ENCODE measurements at places on chromosomes 3 and 15. TPM values are rescaled to one million over a fixed set of nuclear protein-coding genes. Genes with fewer than 3 reads are reported as not detected.

Gene ACP3
- polyA plus RNA-seq: 67.5 TPM

DNA sequence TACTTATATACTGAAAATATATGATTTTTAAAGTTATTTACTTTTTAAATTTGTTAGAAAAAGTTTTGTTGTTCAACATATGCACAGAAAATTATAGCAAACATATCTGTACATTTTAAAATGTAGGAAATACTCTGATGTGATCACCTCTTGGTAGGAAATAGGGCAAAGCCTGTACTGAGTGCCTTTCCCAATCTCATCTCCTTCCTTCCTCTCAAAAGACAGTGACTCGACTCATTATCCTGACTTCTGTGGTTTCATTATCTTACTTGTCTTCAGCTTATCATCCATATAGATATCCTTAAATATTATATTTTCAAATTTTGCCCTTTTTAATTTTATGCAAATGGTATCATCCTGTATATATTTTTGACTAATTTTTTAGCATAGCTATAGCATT lies 18.4 kb upstream of the ALCAM start:
- no peak for DNase-seq

DNA sequence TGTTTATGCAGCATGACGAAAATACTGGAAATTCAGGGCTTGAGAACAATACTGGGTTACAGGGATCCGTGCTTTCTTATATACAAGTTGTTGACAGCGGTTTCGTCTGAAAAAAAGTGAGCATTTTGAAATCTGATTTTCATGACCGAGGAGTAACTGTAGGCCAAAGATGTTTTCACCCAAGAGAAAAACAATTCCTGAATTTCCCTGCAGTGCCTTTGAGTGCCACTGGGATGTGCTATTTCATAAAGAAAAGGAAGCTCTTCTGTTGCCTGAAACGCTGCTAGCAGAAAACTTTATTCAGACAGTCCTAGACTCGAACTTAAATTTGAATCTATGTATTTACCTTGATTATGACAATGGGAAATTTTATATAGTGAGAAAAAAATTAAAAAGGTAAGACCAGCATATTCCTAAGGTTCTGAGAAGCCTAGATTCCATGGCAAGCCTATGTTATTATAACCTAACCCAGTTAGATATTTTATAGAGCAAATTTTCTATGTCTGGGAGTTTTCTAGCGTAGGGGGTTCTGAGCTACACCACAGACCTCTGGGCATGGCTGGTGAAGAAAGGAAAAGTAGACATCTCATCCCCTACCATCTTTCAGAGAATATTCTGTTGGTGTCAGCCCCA lies 30.2 kb downstream of the KCNAB1 start:
- no peak for DNase-seq

- DNase-seq: no peak
Measured at GRCh38 chr15:77036537-77037387, 34.1 kb downstream of the TSPAN3 start.

DNA sequence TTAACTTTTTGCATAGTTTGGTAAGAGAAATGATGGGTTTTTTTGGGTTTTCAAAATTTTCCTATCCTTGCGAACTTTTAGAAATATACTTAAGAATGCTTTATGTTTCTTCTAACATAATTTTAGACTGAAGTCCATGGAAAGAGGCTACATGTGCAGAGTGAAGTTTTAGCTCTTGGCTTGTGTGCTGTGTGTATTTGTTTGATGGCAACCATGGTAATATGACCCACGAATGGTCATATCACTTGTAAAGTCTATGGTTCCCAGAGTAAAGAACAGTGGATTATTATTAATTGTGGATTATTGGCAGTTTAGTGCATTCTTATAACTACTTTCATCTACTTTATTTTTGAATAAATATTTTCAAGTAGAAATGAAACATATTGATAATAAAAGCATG lies 124.0 kb upstream of the GOLGA6L4 start:
- no peak for DNase-seq

DNA sequence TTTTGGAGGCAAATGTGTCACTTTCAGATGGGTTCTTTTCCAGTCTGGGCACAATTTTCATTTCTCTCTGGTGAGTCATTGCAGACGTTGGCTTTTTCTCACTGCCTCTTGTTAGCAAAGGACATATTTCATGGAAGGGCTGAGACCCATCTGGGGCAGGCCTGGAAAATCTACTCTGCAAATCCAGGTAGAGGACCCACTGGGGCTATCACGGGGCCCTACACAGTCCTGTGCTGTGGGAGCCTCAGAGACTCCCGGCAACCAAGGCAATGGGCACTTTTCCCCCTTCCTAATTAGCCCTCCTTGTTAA lies 58.0 kb downstream of the HRH1 start:
- DNase-seq: no peak

DNA sequence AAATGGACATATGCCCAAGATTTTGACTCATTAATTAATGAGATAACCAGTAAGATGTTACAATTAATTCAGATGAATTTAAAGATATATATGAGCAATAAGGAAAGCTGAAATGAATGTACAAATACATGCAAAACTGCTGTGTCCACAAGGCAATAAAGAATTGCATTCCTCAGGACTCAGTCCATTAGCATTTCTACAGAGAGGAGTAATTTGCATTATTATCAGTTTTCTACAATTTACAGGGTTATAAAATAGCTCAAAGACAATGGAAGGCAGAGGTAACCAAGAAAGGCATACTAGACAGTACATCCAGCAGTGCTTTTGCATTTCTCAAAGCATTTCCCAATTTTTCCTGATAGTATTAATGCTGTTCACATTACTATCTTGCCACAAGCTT lies 377.1 kb upstream of the GOLIM4 start:
- no peak for DNase-seq

- no peak for DNase-seq
Measured at GRCh38 chr15:54298396-54298795, 320.2 kb downstream of the UNC13C start.

- no peak for DNase-seq
Measured at GRCh38 chr3:24951180-24951579, 456.5 kb upstream of the THRB start.

Gene GABRR3
- polyA plus RNA-seq: not detected

DNA sequence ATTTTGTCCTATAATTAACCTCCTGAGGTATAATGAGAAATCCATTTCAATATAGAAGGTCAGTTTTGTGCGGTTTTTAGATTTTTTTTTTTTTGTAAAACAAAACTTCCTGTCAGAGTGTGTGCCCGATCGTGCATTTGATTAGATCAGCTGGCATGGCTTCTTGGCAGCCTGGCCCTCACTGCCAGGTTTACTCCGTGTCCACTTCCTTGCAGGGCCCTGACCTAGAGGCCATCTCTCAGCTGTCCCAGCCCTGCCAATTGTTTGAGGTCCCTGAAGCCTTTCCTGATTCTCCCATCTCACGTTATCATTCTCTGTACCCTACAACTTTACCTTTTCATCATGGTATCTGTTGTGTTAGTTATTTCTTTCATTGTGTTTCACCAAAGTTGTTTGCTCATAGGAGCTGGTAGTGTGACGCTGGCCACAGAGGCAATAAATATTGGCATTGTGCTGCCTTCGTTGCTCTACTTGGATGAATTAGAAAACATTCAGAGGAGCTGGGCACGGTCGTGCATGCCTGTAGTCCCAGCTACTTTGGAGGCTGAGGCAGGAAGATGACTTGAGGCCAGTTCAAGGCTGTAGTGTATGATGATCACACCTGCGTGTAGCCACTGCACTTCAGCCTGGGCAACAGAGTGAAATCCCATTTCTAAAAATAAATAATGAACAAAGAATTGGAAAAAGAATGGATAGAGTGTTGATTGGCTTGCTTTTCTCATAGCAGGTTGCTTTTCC lies 202.0 kb downstream of the GHSR start:
- DNase-seq: no peak

DNA sequence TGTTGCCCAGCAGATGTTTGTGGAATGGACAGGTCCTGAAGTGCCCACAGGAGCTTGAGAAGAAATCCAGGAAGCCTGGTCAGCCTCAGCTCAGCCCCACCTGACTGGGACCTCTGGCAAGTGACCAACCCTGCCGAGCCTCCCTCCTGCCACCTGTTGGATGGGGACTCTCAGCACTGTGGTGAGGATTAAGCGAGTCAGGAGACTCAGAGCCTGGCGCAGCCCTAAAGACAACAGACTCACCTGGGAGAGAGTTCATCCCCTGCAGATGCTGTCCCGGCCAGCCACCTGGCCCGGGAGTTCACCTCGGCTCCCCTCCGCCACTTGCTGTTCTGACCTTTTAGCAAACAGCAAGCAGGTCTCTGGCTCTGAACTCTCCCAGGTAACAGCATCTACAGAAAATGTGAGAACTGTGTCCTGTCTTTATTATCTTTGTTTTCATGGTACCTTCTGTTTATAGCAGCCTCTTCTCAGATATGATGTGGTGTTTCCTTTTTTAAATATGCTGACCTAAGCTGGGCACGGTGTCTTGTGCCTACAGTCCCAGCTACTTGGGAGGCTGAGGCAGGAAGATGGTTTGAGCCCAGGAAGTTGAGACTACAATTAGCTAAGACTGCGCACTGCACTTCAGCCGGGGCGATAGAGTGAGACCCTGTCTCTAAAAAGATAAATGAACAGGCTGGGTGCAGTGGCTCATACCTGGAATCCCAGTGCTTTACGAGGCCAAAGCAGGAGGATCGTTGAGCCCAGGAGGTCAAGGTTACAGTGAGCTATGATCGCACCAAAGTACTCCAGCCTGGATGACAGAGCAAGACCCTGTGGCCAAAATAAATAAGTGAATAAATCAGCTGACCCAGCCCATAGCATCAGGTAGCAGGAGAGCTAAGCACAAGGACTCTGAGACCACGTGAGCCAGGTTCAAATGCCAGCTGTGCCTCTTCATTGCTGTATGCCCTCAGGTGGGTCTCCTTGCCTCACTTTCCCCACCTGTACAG lies 32.4 kb upstream of the SLC6A6 start:
- no peak for DNase-seq

DNA sequence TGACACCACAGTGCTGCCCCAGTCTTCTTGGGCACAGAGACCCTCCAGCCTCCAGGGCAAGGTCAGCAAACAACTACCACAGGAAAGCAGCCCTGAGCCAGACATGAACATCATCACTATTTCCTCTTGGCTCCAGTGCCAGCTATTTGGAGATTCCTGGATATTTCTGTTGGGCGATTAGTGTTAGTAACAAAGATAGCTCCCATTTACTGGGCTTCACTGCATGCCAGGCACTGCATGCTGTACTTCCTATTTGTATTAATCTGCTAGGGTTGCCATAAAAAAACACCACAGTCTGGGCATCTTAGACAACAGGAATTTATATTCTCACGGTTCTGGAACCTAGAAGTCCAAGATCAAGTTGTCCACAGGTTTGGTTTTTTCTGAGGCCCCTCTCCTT lies 255.1 kb upstream of the STT3B start:
- no peak for DNase-seq

DNA sequence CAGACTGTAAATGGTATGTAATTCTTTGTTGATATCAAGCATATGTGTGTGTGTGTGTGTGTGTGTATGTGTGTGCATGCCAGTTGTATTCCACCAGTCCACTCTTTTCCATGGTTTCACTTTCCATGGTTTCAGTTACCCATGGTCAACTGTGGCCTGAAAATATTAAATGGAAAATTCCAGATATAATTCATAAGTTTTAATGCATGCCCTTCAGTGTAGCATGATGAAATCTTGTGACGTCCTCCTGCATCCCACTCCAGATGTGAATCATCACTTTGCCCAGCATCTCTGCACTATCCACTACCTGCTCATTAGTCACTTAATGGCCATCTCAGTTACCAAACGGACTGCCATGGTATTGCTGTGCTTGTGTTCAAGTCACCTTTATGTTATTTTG lies 215.9 kb downstream of the GBE1 start:
- DNase-seq: no peak

DNA sequence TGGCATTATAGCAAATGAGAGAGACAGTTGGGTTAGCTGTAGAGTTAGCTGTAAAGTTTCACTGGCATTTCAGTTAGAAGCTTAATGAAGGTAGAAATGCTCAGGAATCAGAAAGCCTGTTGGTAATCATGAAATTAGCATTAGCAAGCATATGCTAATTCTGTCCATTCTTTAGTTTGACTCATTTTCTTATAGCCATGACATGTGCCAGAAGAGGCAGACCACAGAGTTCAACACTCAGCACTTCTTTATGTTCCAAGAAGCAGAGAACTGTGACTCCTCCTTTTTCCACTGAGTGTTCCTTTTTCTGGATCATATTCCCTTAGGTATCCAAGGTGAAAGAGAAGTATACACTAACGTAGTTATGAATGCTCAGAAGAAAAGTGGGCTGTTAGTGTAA lies 276.2 kb upstream of the SGO1 start:
- DNase-seq: no peak

All from left renal cortex interstitium (tissue), 4 donors.